ENCODE measurements at places on chromosomes 16 and 17.

DNA sequence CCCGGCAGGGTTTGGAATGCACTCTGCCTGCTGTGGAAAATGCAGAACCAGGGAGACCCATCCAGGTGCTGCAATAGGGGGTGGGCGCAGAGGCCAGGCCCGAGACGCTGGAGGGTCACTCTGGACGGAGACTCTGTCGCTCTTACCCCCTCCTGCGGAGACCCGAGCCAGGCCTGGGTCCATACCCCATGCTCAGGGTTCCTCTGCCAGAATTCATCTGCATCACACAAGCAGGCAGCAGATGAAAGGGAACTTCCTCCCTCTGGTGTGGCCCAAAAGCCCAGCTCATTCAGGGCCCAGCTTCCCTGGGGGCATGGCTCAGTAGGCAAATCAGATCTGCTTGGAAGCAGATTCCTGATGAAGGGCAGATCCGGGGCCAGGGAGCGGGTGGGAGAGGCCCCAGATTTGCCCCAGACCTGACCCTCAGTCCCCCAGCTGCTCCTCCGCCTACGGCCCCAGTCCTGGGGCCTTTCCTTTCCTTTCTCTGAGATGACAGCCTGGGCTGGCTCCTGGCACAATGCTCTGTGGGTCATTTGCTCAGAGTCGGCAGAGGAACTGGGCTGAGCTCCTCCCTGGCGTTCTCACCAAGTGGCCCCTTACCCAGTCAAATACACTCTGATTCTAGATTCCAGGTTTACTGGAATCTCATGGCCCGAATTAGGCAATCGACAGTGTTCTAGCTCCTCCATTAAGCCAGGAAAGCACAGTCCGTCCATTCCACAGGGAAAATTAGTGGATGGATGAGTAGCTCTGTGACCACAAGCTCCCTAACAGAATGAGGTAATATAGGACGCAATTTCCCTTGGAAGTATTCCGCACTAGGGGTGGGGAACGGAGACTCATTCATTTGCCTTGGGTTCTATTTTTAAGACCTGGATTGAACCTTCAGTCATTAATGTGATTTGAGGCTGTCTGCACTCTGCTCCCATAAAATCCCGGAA, 19.1 kb upstream of the RASD1 start:
- DNase-seq, result no peak

GRCh38 chr16:68660359-68660795, 15.3 kb downstream of the CDH3 start:
- DNase-seq, result no peak

- DNase-seq, result no peak
Observed at GRCh38 chr17:12665263-12666210, at the start of gene MYOCD. Gene MYOCD, plus strand, starts transcription at chr17:12665890. Its CDS starts 299 bp downstream, at chr17:12666189.

GRCh38 chr17:30920282-30920681, 1.5 kb upstream of the ADAP2 start:
- DNase-seq, result no peak

DNA sequence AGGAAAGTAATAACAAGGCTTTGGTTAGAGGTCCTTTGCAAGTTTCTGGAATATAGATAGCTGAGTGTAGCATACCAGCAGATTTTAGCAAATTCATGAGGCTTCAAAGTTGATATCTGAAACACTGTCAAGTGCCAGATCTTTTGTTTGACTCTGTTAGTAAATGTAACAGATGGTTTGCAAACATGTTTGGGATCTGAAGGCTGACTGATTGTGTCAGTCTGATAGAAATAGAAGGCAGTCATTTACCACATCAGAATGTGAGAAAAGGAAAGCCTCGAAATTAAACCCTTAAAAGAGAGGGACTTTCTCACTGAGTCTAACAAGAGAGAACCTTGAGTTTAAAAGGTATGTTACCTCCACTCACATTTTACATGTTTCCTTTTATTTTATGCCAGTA, 371.5 kb downstream of the KIF2B start:
- DNase-seq, result no peak

DNA sequence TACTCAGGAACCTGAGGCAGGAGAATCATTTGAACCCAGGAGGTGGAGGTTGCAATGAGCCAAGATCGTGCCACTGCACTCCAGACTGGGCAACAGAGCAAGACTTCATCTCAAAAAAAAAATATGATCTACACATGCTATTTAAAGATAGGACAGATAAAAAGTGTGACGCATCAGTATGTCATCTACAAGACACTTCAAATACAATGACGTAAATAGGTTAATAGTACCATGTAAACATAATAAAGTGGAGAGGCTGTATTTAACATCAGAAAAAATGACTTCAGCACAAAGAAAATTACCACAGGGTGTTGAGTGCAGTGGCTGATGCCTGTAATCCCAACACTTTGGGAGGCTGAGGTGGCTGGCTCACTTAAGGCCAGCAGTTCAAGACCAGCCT, 20.2 kb downstream of the ZNF778 start:
- no peak for DNase-seq

DNA sequence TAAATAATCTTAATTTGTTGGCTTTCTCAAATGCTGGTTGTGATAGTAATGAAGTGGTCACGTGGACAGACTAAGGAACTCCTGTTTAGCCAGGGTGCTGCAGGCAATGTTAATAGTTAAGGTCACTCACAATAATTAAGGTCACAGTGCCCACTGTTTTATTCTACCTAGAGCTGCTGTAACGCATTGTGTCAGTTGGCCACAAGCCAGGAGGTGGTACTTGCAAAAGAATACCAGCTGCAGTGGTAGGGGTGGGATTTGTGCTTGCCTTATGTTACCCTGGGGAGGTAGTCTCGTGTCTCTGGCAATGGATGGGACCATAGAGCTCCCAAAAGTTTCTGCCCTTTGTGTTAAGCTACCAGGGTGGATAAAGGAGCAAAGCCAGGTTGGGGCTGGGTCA, 969.1 kb upstream of the CDH8 start:
- no peak for DNase-seq

DNA sequence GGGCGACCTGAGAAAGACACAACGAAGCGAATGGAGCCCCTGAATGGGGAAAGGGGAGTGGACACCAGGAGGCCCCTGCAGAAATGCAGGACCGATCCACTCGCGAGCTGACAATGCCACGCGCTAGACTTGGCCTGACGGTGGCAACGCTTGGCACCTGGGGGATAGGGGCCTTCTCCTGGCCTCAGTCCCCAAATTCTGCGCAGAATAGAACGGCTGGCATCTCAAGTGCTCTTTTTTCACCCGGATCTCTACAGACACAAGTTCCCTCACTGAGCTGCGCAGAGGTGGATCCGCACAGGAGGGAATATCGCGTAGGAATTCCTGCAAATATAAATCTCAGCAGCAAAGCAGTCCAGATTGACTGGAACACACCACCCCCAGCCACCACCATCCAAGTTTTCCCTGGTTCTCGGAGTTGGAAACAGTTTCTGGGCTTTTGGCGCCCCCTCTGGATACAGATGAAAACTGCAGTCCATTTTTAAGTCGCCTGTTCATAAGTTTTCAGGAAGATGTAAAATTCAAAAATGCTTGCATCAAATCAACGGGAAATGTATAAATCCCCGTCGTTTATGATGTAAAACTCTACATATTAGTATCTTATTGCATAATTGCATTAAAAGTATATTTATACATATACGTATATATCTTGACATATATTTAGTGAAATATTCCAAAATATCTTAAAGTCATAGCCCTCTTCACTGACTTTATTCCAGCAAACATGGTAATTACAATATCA, 2.3 kb upstream of the SOX9 start:
- DNase-seq, result no peak

GRCh38 chr17:39164675-39165143, 1.3 kb downstream of the ARL5C start:
- peak; percentile 73 for DNase-seq

DNA sequence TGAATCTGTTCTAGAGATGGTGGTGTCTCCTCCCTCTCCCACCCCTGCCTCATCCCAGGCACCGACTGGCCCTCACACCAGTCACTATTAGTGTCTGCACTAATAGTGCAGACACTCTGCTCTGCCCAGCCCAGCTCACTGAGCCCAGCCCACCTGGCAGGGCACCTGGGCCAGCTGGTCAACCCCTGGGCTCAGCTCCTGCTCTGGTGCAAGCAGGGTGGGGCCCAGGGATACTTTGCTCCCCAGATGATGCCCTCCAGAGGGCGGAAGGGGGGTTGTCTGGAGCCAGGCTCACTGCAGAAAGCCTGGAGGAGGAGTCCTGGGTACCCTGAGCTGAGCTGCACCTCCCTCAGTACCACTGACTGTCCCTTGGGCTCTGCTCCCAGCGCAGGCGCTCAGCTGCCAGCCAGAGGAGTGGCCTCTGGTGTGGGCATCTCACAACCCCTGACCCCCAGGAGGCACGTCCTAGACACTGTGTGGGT, 14.5 kb downstream of the RAB11FIP4 start:
- DNase-seq, result no peak

DNA sequence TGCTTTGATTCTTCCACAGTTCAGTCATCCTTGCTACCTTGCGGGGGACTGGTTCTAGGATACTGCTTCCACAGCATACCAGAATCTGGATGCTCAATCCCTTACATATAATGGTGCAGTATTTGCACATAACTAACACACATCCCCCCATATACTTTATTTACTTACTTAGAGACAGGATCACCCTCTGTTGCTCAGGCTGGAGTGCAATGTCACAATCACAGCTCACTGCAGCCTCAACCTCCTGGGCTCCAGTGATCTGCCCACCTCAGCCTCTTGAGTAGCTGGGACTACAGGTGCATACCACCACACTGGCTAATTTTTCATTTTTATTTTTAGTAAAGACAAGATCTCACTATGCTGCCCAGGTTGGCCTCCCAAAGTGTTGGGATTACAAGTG, 112.2 kb downstream of the GOSR1 start:
- DNase-seq, result no peak

GRCh38 chr16:725463-726187, 618 bp downstream of the CCDC78 start:
- no peak for DNase-seq

- DNase-seq, result no peak
Observed at GRCh38 chr17:9932491-9932890, 27.4 kb upstream of the RCVRN start.

- no peak for DNase-seq
Observed at GRCh38 chr16:2009164-2009711, 383 bp downstream of the ZNF598 start.

DNA sequence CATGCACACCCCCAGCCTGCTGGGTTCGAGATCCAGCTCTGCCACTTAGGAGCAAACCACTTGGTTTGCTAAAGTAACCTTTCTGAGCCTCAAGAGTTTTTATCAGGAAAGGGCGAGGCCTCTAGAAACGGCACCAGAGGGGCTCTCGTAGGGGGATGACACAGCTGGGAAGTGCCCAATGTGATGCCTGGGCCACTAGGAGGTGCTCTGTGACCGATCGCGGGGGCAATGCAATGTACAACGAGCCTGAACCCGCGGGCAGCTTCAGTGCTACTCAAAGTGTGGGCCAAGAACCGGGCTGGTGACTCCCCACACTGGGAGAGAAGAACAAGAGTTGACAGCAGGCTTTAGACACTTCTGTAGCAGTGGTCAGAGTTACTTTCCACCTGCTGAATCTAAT, 9.4 kb downstream of the C16orf89 start:
- peak; percentile 29 for DNase-seq

DNA sequence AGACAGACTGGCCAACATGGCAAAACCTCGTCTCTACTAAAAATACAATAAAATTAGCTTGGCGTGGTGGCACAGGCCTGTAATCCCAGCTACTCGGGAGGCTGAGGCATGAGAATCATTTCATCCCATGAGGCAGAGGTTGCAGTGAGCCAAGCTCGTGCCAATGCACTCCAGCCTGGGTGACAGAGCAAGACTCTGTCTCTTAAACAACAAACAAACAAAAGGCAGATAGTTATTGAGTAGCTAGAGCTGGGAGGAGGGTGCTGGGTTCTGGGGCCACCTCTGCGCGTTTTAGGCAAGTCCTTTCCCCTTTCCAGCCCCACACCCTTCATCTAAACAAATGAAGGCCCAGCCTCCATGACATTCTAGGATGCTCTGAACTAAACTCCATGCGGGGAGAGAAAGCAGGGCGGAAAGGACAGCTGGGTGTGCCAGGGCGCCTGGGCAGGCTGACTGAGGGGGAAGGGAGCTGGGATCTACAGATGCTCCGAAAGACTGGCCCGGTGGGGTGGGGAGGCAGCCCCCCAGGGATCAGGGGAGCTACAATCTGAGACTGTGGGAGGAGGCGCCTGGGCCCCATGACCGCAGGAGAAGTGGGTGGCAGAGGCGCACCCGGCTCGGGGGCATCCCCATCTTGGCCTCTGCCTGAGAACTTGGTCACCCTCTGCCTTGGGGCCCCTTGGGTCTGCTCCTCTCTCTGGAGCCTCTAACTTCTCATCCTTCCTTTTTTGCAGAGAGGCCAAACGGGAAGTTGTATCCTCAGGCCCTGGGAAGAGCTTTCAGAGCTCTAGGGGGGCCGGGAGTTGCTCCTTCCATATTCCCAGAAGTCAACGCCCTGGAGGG, 910 bp downstream of the ITGAL start:
- peak; percentile 54 for DNase-seq

DNA sequence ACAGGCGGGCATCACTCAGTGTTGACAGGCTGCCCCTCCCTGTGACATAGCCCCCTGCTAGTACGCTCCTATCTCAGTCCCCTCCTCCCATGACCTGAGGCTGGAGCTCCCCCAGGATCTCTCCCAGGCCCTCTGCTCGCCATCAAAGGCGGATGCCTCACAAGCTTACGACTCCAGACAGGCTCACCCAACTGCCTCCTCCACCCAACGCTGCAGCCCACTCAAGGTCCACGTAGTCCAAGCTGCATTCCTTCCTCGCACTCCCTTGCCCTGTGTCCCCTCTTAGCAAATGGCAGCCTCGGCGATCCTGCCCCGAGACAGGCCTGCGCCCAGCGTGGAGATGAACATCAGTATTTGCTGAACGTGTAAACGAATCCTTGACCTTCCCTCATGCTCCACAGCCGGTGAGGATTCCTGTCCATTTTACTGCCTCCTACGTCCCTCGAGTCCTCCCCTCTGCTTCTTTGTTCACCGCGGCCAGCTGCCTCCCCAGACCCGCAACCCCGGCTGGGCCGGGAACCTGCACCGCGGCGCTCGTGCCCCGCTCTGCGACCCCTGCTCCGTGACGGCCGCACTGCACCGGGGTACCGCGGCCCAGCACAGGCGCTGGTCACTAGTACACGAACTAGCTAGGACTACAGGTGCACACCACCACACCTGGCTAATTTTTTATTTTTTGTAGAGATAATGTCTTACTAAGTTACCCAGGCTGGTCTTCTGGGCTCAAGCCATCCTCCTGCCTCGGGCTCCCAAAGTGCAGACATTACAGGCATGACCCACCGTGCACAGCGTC, 838 bp upstream of the TMEM97 start:
- no peak for DNase-seq

GRCh38 chr16:65309354-65309753, 187.5 kb upstream of the CDH11 start:
- no peak for DNase-seq

- DNase-seq, result no peak
Observed at GRCh38 chr17:15268461-15268860, 3.3 kb upstream of the PMP22 start.

DNA sequence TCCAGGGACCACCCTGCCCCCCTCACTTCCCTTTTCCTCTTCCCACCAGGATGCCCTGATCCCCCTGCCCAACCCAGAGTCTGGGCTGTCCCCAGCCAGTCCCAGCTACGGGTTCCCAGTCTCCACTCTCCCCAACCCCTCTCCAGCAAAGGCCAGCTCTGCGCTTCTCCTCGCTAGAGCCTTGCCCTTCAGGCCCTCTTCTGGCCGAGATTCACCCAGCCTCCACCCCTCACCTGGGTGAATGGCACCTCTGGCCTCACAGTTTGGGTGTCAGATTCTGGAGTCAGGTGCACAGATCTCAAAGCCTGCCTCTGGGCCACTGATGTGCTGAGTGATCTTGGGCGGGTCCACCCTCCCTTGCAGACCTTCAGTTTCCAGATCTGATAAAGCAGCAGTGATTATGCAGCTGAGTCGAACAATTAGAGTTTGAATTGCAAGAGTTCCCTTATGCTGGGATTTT, 185.6 kb upstream of the TNRC6C start:
- no peak for DNase-seq
